ENCODE measurements at places on chromosomes 7 and 10. TPM values are rescaled to one million over a fixed set of nuclear protein-coding genes. Genes with fewer than 3 reads are reported as not detected.
A peak's percentile ranks its signal among the peaks of the same experiment; 100 is the strongest.

- no peak for DNase-seq
- H3K4me3 ChIP-seq = no peak overlapping the region
- H3K4me1 ChIP-seq = no peaks in the 10 kb centered on the region
- H3K27ac ChIP-seq = no peak overlapping the region
These were observed 97.6 kb downstream of the SEM1 start for GRCh38 chr7:96612034-96612433.

GRCh38 chr10:132674311-132674710, 111.6 kb downstream of the NKX6-2 start:
- H3K27me3 ChIP-seq = no peaks in the 10 kb centered on the region
- no peak for DNase-seq
- H3K36me3 ChIP-seq = no peaks in the 10 kb centered on the region
- no peak overlapping the region for H3K4me3 ChIP-seq

- peaks cover 9% of the 10 kb centered on the region for H3K27me3 ChIP-seq
- no peaks in the 10 kb centered on the region for H3K4me1 ChIP-seq
- DNase-seq = peak; percentile 56
- no peaks in the 10 kb centered on the region for H3K36me3 ChIP-seq
- H3K27ac ChIP-seq = no peak overlapping the region
These were observed 33.1 kb upstream of the NEUROD6 start for GRCh38 chr7:31373337-31374289.

DNA sequence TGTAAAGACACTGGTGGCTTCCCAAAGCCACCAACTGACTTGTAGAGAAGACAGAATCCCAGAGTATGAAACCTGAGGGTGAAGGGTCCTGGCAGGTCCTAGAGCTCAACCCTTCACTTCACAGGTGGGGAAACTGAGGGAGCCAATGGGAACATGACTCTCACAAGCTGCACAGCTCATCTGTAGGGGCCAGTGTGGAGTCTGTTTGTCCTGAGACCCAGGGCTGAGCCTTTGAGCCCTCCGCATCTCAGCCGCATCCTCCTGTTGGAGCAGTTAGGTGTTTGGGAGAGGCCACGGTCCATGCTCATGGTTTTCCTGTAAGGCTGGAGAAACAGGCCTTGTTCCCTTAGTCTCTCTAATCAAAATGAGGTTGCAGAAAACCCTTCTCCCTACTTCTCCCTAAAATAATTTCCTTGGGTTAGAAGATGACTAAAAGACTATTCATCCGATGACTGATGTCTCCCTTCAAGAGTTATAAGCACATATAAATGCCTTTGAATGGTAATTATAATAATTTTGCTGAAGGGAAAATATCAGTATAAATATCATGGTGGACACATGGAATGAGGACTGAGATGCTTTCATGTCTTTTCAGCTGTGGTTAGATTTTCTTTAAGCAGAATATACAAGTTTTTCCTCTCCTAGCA, 10.3 kb downstream of the HTRA1 start:
- no peak overlapping the region for H3K27ac ChIP-seq
- no peak overlapping the region for H3K4me3 ChIP-seq
- DNase-seq = no peak
- peaks cover 21% of the 10 kb centered on the region for H3K4me1 ChIP-seq
- H3K36me3 ChIP-seq = no peaks in the 10 kb centered on the region

The OR2A5 gene
- not detected for total RNA-seq

- no peaks in the 10 kb centered on the region for H3K4me1 ChIP-seq
- no peak overlapping the region for H3K27ac ChIP-seq
- H3K27me3 ChIP-seq = no peaks in the 10 kb centered on the region
- no peaks in the 10 kb centered on the region for H3K36me3 ChIP-seq
These were observed 45.4 kb downstream of the FAM53B start for GRCh38 chr10:124698545-124699469.

GRCh38 chr7:67406976-67407375, 410.3 kb downstream of the TYW1 start:
- no peaks in the 10 kb centered on the region for H3K4me1 ChIP-seq
- H3K4me3 ChIP-seq = no peak overlapping the region
- H3K27me3 ChIP-seq = no peaks in the 10 kb centered on the region
- H3K27ac ChIP-seq = no peak overlapping the region
- no peak for DNase-seq

DNA sequence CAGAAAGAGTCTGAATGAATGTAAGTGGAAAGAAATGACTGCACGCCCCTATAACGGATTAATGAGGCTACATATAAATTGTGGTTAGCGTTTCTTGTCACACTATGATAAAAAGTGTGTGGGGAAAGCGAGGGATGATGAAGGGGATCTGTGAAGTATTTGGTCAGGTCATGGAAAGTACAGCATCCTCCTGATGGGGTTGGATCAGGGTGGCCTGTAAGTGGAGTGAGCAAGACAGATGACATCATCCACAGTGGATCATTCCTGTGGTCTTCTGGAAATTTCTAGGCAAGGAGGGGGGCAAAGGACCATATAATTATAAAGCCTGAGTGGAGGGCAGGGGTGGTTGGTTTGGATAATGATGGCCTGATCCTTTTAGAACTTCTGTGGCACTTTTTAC, 606.0 kb downstream of the INHBA start:
- H3K36me3 ChIP-seq = no peaks in the 10 kb centered on the region
- no peak overlapping the region for H3K27ac ChIP-seq
- no peaks in the 10 kb centered on the region for H3K4me1 ChIP-seq
- no peak for DNase-seq

DNA sequence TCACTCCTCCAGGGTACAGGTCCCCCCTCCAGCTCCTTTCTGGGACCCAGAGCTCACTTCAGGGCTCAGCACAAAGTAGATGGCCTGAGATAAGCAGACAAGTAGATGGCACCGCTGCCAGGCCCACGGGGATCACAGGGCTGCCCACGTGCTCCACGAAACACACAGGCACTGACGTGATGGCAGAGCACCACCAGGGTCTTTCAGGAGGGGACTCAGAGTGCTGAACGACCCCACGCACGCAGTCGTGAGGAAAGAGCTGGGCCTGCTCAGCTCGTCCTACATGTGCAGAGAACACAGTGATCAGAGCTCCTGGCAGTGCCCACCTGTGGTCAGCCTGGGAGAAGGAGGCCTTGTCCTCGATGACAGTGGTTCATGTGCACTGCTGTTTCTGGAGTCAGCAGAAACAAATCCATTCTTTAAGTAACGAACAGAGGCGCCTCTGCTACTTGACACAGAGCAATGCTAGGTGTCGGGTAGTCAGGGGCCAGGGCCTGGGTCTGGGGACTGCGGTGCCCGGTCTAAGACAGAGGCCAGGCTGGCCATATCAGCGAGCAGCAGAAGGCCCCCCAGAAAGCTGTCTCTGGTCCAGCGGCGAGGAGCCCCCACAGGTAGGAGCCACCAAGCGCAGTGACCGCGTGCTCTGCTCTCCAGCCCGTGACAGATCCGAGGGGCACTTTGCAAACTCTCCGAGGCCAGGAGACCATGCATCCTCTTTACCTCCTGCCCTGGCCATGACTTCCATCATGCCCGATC, 129.8 kb upstream of the FAM20C start:
- H3K27ac ChIP-seq = no peak overlapping the region
- H3K27me3 ChIP-seq = no peaks in the 10 kb centered on the region
- no peak overlapping the region for H3K4me3 ChIP-seq
- no peak for DNase-seq

GRCh38 chr7:90173127-90173844, 19.0 kb downstream of the STEAP1 start:
- H3K27ac ChIP-seq = no peak overlapping the region
- H3K36me3 ChIP-seq = no peaks in the 10 kb centered on the region

The IGF2BP3 gene
- 190 TPM for total RNA-seq

The BUD31 gene
- total RNA-seq = 121 TPM

DNA sequence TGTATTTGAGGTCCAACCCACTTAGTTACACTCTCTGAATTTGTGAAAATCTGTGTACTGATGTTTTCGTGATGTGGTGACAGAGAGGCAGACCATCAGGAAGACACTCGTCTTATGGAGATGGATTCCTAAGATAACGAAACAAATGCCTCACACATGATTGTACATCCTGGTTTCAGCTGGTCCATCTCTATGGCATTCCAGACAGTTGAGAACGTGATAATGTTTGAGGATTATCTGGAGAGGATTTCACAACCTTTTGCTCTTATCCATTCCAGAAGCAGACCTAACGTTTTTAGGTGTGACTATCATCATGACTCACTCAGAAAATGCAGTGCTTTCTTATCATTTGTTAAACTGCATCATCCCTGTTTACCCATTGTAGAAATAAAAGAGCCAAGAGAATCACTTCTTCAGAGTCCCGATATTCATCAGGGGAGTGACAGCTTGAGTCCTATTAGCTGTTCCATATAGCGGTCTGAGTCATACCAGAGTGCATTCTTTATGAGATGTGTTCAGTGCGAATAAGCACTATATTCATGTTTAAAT, 74.5 kb downstream of the BMPER start:
- no peak overlapping the region for H3K27ac ChIP-seq
- H3K36me3 ChIP-seq = no peaks in the 10 kb centered on the region
- no peak for DNase-seq
- no peaks in the 10 kb centered on the region for H3K4me1 ChIP-seq

GRCh38 chr10:62463364-62463763, 89.2 kb downstream of the ZNF365 start:
- no peak overlapping the region for H3K27ac ChIP-seq
- no peaks in the 10 kb centered on the region for H3K36me3 ChIP-seq
- DNase-seq = no peak
- H3K27me3 ChIP-seq = no peaks in the 10 kb centered on the region
- no peak overlapping the region for H3K4me3 ChIP-seq

DNA sequence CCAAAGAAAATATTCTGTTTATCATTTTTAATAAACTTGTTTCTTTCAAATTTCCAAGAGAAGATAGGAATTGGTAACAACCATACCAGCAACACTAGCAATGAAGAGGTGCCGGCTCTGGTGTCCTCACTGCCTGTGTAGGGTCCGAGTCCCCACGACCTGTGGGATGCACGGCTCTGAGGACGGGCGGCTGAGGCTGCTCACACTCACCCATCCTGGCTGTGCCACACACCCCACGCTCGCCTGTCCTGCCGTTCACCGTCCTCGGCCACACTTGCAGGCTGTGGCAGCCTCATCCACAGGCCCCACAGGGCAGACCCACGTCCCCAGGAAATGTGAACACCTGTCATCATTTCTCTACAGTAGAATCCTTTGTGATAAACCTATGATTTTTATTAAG, 48.2 kb upstream of the DPYSL4 start:
- H3K27ac ChIP-seq = no peak overlapping the region
- no peak for DNase-seq
- no peak overlapping the region for H3K4me3 ChIP-seq
- no peaks in the 10 kb centered on the region for H3K36me3 ChIP-seq

GRCh38 chr7:126450269-126450671, 802.5 kb downstream of the GRM8 start:
- no peaks in the 10 kb centered on the region for H3K27me3 ChIP-seq
- H3K4me3 ChIP-seq = no peak overlapping the region
- H3K27ac ChIP-seq = no peak overlapping the region

The CAPZA2 gene
- total RNA-seq = 141 TPM

The ACSL5 gene
- not detected for total RNA-seq

DNA sequence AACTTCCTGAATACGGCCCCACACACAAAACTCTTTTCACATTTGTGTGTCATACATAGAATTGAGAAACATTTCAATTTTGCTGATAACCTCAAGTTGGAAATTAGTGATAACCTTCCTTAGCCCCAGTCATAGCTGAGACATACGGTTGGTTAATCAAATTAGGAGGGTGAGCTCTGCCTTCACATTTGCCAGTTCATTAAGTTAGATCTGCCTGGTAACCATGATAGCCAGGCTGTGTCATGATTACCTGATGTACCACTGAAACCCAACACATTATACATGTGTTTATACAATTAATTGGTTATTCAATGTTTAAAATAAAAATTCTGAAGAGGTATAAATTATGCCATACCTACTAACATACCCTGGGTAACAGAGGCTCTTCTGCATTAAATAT, 60.8 kb upstream of the RAB11FIP2 start:
- H3K36me3 ChIP-seq = no peaks in the 10 kb centered on the region
- H3K27me3 ChIP-seq = no peaks in the 10 kb centered on the region
- H3K4me3 ChIP-seq = no peak overlapping the region
- no peak for DNase-seq

DNA sequence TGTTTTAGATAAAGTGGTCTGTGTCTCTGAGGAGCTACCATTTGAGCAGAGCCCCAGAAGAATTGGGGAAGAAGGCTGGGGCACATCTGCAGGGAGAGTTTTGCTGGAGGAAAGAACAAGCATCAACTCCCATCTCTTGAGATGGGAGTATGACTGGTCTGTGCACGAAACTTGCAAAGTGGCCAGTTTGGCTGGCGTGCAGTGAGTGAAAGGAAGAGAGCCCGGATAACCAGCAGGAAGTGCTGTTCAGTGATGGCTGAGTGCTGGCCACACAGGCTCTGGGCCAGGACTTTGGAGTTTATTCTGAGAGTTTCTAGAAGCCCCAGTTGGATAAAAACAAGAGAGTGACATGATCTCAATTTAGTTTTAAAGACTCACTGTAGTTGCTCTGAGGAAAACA, 34.4 kb upstream of the SVIL start:
- H3K27me3 ChIP-seq = no peaks in the 10 kb centered on the region
- peaks cover 5% of the 10 kb centered on the region for H3K4me1 ChIP-seq
- peaks cover 3% of the 10 kb centered on the region for H3K36me3 ChIP-seq
- DNase-seq = no peak
- H3K27ac ChIP-seq = no peak overlapping the region
- no peak overlapping the region for H3K4me3 ChIP-seq

The PSAP gene
- total RNA-seq = 386 TPM

- DNase-seq = no peak
- H3K4me1 ChIP-seq = no peaks in the 10 kb centered on the region
- H3K27me3 ChIP-seq = no peaks in the 10 kb centered on the region
- H3K36me3 ChIP-seq = no peaks in the 10 kb centered on the region
- H3K4me3 ChIP-seq = no peak overlapping the region
These were observed 596.0 kb downstream of the XPNPEP1 start for GRCh38 chr10:109327266-109327665.

The ADCY1 gene
- total RNA-seq = 26.9 TPM

The WASL gene
- total RNA-seq = 37.1 TPM

DNA sequence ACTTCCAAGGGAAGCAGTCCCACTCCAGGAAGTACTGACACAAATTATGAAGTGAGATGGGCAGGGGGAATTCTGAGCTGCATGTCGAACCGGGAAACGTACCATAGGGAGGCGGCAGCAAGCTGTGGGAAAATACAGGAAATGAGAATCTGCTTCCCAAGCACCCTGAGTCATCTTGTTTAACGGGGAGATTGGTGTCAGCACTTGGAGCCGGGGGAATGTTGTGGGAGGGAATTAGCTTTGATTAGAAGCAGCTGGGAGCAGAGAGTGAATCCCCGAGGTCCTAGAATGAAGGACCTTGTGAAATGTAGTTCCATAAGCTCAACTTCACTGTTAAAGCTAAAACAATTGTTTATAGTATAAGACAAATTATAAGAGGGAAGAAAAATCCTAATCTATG, 141.4 kb upstream of the PRKCQ start:
- H3K4me3 ChIP-seq = no peak overlapping the region
- H3K4me1 ChIP-seq = peaks cover 19% of the 10 kb centered on the region
- no peaks in the 10 kb centered on the region for H3K27me3 ChIP-seq
- no peak for DNase-seq
- no peak overlapping the region for H3K27ac ChIP-seq
- H3K36me3 ChIP-seq = no peaks in the 10 kb centered on the region
